ENCODE measurements at places on chromosomes 5 and 9.

- DNase-seq: no peak
Observed at GRCh38 chr5:8550921-8551320, 682.0 kb downstream of the MTRR start.

DNA sequence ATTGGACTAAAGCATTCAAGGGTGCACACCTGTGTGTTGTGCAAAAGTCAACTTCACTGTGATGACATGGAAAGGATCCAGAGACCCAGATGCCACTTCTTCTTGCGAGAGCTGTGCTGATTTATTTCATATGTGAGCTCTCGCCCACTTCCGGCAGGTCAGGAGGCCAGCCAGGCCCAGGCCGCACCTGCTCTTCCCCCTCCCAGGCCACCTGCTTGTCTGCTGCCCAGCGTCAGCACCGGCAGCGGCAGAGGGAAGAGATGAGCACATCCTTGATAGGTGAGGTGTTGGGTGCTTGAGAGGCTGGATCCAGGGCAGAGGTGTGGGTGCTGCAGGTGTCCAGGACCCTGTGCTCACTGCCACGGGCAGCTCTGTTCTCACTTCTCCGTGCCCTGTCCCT, 242.9 kb downstream of the FANCC start:
- DNase-seq: no peak

DNA sequence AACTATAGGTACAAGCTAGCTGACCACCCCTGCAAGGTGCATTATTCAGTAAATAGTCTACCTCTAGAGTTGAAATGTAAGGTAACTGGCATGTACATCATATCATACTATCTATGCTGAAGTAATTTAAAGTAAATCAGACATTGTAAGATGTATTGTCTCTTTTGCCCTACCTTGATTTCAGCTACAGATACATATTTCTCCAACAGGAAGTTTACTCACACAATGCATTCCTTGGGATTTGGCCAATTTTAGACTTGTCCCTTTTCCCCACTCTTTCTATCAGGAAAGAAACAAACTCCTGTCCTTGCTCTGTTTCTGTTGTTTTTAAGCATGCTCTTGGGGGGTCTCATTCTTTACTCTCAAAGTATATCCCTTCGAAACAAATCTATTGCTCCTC, 58.5 kb upstream of the TSLP start:
- DNase-seq: no peak

DNA sequence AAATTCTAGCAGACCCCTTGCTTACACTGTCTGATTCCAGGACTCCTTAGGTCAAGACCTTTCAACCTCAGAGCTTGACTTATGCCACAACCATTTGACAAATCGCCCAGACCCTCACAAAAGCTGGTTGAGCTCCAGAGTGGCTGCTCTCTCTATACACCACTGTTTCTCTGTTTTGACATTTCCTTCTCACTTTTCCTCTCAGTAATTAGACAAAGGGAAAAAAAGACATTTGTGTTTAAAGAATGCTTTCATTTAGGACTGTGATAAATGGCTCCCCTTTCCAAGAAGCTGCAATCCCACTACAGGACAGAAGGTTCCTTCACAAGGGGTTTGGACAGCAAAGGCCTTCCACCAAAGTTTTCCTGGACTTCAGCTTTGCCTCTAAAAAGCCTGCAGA, 601.3 kb downstream of the NR2F1-AS1 start:
- no peak for DNase-seq

DNA sequence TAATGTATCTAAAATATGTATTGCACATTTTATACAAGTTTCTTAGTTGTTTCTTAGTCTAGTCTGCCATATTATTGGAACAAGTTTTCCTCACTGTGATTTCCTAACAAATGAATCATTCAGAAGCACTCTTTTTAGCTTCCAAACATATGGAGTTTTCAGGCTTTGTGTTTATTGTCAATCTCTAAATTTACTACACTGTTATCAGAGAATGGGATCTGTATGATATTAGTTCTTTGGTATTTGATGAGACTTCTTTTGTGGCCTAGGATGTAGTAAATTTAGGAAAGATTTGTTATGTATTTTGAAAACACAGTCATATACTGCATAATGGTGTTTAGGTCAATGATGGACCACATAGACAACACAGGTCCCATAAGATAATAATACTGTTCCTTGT, 25.7 kb downstream of the SREK1IP1 start:
- no peak for DNase-seq

DNA sequence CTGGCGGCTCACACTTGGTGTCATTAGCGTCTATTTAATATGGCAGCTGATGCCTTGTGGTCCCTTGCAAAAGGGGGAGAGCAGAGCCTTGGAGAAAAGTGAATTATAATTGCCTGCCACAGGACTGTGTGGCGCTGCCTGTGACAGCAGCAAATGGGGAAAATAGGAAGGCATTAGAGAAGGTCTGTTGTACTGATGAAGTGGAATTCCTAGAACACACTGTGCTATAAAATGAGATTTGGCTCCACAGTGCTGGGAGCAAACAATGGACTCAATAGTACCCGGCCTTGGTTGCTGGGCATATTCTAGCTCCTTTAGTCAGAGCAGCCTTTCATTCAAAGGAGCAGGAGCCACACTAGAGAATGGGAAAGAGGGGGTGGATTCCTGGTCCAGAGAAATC, 21.3 kb downstream of the SEMA6A start:
- no peak for DNase-seq

Measured in activated CD4-positive, alpha-beta T cell treated with anti-CD3 and anti-CD28 coated beads, Interleukin-2, amount 10 ng/mL, durations not matched to agents 24 days and 14 days (primary cell).